ENCODE measurements at places on chromosomes 3 and 15.
A peak's percentile ranks its signal among the peaks of the same experiment; 100 is the strongest.

- no peak for DNase-seq
These were observed 1057.2 kb downstream of the NAALADL2 start for GRCh38 chr3:175916191-175916934.

DNA sequence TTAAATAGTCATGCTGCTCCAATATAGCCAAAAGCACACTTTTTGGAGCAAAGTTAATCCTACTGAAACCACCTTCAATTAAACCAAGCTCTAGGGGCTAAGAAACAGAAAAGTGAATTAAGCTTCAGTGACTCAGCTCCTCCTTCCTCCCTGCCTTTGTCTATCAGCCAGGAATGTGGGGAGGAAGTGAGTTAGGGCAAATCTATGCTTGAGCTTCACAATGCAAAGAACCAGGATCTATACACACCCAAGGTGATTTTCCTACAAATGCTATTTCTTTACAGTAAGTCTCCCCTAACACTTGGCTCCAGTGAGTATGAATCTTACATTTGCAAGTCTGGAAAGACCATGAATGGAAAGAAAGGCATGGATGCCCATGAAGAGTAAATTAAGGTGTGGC lies 212.1 kb downstream of the P3H2 start:
- peak; percentile 88 for DNase-seq

GRCh38 chr3:102163039-102163817 lies 271.6 kb upstream of the ZPLD1 start:
- DNase-seq: no peak

GRCh38 chr15:24772686-24773373 lies 97.3 kb downstream of the NPAP1 start:
- DNase-seq: peak; percentile 29

GRCh38 chr3:42755681-42756578 lies 17.1 kb downstream of the CCDC13 start:
- no peak for DNase-seq

- DNase-seq: no peak
These were observed 12.9 kb downstream of the OCA2 start for GRCh38 chr15:28086175-28086703.

DNA sequence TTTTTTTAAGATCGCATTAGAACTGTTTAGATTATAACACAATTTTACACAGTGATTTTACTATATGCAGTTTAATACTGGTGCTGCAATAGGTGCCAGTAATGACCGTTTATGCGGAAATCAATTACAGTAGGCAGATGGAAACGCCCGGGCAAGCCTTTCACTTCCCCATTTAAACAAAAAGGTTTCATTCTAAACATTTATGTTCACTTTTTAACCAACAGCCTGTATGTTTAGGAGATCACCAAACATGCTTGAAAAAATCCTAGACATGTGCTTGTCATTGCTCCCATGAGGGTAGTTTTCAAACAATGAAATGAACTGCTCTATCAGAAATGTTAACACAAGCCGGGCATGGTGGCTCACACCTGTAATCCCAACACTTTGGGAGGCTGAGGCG lies 2.7 kb downstream of the BNIP2 start:
- DNase-seq: no peak

DNA sequence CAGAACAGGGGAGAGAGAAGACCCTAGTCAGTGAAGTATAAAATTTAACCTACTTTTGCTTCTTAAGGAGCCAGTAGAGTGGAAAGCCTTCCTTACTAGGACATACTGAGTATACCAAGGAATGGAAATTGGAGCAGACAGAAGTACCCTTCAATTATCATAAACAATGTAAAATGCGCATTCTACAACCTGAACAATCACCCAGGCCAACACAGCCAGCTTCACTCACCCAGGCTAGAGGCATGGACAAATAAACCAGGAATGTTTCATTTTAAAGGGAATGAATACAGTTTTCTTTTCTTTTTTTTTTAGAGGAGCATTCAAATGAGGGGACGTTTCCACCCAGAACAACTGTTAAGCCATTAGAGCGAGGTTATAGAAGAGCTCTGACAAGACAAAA lies 41.9 kb upstream of the PLXND1 start:
- DNase-seq: no peak

DNA sequence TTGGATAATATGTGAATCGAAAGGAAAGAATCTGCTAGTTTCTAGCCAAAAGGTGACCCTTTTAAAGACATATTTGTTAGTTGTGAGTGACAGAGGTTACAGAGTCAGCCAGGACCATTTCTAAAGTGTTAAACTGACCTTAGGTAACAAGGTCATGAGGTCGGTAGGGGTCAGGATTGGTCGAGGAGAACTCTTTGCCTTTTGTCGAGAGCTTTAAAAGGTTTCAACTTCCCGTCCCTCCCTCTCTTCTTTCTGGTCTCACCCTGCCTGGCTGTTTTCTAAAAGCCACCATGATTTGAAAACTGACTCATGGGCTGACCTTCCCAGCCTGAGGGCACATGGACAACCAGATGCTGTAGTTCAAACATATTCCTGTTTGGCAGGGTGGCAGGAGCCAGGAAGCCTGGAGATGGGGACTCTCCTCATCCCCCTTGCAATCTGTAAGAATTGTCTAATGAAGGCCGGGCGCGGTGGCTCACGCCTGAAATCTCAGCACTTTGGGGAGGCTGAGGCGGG lies 25.8 kb upstream of the PRTG start:
- DNase-seq: no peak

DNA sequence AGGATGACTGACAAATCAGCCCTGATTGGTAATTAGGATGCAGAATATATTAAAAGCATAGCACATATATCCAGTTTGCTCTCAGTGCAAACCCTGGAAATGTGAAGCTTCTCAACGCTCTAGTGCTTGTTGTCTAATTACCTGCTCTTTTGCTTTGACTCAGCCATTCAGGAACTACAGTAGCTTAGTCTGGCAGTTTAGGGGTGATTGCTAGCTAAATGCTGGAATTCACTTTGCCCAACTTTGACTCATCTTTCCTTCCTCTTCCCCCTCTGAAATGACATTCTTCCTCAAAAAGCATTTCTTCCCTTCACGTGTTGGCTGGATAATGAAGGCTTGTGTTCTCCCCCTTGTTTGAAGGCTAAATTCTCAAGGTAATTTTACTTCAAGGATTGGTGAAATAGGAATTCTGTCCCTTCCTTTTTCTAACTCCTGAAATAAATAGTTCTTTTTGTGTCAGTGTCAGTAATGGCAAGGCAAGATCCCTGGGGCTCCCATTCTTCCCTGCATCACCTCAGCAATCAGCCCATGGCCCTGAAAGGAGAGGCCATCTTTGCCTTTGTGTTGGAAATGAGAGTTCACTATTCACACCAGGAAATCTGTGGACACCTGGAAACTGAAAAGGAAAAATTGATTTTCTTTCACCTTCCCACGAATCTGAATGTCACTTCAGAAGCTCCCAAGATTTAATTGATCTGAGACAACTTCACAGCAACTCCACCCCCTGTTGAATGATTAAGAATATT lies 103.6 kb downstream of the ECT2 start:
- no peak for DNase-seq

DNA sequence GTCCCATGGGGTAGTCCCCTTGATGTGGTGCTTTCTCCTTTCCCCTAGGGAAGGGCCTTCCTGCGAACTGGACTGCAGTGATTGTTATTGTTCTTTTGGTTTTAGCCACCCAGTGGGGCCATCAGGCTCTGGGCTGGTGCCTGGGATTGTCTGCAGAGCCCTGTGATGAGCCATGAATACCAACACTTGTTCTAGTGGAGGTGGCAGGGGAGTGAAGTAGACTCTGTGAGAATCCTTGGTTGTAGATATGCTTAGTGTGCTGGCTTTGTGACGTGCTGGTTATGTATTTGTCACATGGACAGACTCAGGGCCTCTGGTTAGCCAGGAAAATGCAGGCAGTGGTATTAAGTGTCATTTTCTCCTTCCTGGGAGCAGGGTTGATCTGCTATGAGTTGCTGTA lies 51.8 kb upstream of the NDUFB4 start:
- DNase-seq: no peak

DNA sequence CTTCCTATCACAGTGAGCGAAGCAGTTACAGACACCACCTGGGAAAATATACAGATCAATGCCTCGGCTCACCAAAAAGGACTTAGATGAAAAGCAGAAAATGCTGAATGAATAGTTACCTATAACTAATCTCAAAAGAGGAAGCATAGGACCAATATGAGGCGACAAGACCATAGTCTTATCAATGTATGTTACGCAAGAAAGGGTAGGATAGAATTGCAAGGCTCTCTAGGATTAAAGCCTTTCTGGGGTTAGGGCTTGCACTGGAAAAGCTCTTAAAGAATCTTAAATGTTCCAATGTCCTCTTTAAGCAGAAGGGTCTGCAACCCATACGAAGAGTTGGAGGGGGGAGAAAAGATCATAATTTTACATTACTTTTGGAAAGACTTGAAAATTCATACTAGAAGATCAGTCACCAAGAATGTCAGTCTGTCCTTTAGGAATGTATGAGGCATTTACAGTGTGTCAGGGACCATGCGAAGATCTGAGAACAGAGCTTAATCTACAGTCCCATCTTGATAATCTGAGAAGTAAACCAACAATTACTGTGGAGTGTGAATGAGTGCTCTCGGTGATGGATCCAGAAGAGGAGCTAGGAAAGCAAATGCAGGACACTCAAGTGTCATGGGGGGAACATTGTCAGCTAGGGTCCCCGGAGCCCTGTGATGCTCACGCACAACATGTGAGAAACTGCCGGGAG lies 185.9 kb downstream of the GREM1 start:
- no peak for DNase-seq

DNA sequence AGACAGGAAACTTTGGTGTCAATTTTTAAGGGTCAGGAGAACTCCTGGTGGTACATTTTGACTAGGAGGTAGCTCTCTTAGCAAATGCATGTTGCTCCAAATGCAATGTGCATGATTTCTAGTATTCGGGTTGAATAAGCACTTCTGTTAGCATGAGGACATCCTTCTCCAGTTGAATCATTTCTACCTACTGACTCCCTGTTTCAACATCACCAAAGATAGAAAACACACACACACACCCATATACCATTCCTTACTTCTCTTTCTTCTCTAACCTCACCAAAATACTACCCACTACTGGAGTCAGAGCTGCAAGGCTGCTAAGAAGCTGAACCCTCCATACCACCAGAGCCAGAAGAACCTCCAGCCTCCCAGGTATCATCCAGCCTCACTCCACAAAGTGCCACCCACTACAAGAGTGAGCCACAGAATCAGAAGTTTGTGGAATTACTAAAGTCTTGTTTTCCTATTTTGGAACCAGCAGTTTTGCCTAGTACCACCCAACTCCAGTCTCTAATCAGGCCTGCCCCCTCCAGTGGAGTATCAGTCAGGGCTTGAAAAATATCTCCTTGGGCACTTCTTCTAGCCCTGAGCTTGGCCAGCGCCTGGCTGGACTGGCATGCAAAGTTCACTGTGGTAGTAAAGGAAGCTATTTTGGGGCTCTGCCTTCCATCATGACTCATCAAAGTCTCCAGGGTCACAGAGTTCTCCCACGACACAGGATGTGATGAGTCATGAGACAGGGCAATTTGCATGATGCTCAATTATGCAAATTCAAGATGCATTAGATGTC lies 110.3 kb downstream of the CYP19A1 start:
- peak; percentile 36 for DNase-seq

DNA sequence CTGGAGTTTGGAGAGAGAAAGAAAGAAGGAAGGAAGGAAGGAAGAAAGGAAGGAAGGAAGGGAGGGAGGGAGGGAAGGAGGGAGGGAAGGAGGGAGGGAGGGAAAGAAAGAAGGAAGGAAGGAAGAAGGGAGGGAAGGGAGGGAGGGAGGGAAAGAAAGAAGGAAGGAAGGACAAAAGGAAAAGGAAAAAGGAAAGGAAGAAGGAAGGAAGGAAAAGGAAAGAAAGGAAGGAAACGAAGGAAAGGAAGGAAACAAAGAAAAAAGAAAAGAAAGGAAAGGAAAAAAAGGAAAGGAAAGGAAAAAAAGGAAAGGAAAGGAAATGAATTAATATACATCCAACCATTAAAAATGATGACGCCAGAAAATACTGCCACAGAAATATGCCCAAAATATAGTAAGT lies 18.7 kb upstream of the OR4F6 start:
- DNase-seq: no peak

GRCh38 chr15:44219073-44219472 lies 24.0 kb upstream of the FRMD5 start:
- DNase-seq: no peak

DNA sequence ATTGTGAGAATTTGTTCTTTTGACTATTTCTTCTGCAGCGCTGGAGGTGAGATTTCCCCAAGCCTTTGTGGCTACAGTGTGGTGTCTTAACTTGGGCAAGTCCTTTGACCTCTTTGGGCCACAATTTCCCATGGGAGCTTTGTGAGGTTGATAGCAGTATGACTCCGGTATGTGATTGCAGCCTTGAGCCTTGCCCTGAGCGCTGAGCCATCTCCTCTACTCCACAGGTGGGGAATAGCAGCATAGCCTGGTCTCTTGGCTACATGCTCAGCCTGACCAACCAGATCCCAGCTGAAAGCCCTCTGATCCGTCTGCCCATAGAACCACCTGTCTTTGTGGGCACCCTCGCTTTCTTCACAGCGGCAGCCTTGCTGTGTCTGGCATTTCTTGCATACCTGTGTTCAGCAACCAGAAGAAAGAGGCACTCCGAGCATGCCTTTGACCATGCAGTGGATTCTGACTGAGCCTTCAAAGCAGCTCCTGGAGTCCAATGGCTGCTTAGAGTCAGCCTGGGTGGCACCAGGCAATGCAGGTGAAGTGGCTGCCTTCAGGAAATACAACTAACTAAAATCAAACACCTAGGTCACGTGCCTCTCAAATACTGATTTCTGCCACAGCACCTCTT lies 30.0 kb upstream of the RPL14 start:
- no peak for DNase-seq

- no peak for DNase-seq
These were observed 283.2 kb upstream of the STT3B start for GRCh38 chr3:31249545-31249944.

- DNase-seq: no peak
These were observed 403.7 kb downstream of the OXSM start for GRCh38 chr3:26193558-26193957.

- no peak for DNase-seq
These were observed 22.2 kb upstream of the TXNRD3 start for GRCh38 chr3:126676919-126677705.

DNA sequence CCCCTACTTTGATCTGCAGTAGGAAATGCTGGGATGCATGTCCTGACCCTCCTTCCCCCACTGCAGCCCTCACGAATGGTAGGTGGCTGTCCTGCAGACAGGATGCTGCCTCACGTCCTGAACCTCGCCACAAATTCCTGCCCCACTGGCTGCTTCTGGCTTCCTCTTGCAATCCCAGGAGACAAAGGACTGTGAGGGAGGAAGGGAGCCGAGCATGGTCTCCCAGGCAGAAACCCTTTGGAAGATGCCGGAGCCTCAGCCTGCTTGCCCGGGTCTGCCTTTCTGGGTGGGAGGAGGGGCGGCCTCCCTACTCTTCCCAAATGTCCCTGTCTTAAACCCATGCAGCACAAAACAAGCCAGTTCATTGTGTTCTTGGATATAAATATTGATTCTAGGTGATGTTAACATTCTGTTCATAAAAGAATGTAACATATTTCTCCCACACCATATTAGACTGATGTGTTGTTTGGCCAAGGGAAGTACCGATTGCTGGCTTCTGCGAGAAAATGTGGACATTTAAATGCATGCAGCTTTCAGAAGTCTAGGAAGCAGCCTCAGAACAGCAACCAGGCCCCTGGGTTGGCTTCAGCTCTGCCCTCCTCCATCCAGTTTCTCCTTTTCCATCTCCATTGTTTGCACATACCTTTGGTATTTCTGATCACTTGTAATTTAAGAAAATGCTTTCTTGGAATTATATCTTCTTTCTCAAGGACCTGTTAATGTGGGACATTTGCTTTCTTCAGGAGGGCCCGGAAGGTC lies 75.3 kb downstream of the HMG20A start:
- no peak for DNase-seq

- DNase-seq: no peak
These were observed 191.8 kb downstream of the MAGI1 start for GRCh38 chr3:65846936-65847335.

GRCh38 chr3:5296362-5296761 lies 108.9 kb downstream of the EDEM1 start:
- DNase-seq: no peak
